ENCODE measurements at places on chromosomes 12 and 14.

DNA sequence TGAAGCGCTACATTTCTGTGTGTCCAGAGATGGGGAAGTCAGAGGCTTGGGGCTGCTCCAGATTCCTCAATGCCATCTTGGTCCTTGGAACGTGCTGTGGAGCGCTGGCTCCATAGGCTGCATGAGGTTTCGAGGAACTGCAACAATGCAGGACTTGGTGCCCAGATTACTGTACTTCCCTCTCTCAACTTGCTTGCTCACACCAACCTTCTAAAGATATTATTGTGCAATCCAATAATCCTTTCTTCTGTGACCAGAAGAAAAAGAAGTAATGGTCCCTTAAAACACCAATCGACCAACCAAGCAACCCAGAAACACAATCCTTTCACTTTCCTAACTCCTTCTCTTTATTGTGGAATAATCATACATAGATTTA, 3.7 kb downstream of the PRICKLE1 start:
- no peak for DNase-seq

DNA sequence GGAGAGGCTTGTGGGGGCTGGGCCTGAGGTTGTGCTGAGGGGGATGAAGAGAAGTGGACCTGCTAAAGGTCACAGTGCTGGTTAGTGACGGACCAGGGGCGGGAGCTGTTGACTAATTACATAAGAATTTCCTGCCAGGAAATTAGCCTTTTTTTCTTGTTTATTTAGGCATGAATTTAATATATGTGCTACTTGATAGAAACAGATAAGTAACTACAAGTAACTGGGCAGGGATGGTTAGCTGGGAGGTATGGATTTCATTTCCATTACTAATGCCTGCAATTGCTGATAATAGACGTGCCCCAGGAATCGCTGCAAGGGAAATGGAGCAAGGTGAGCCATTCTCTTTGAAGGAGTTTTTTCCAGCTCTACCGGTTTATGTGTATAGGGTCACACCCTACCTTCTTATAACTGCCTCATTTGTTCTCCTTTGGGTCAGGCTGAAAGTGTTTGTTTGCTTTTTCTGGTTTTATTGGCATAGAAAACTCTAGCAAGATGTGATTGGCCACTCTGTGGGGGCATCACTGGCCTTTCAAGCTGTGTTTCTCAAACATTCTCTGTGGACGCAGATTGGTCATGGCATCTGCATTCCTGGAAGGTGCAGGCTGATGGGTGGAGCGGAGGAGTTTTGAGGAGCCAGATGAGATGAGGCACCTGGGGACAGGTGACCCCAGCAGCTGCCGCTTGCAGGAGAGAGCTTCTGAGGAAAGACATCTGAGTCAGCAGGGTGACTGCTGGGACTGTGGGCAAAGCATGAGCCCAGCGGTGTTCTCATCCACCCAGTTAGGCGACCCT, 19.0 kb upstream of the GPRC5A start:
- DNase-seq: no peak

DNA sequence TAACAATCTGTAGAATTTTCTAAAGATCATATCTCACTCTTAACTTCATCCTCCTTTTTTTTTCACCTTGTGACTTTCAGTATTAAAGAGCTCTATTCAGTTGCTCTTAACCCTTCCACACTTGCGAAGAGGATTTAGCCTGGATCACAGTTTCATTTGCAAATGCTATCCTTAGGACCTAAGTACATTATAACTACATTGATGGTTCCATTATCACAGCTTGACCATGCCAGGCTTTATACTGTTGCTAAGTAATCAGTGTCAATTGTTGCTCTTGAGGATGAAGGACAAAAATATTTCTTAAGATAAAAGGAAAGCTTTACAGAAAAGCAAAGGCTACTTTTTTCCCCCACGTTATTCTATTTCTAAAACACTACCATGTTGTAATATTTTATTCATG, 122.2 kb downstream of the PDZRN4 start:
- no peak for DNase-seq

DNA sequence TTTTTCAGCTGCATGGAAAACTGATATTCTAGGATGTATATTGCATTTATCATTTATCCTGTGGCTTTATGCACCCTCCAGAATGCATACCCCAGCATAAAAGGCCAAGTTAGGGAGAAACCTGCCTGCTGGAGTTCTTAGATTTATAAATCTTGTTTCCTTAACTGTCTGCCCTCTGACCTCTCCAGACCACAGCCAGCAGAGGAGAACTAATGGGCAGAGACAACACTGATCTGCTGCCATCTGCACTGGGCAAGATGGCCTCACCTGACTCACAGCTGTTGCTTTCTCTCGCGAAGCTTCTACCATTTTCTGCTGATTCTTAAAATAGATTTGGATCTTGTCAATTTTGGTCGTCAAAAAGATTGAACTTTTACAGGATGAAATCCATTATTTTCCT, 65.8 kb downstream of the PPP2R5C start:
- no peak for DNase-seq

- no peak for DNase-seq
Observed at GRCh38 chr12:96047229-96048211, 12.1 kb upstream of the LTA4H start.

- DNase-seq: no peak
Observed at GRCh38 chr14:84707830-84708229, 822.1 kb upstream of the FLRT2 start.

DNA sequence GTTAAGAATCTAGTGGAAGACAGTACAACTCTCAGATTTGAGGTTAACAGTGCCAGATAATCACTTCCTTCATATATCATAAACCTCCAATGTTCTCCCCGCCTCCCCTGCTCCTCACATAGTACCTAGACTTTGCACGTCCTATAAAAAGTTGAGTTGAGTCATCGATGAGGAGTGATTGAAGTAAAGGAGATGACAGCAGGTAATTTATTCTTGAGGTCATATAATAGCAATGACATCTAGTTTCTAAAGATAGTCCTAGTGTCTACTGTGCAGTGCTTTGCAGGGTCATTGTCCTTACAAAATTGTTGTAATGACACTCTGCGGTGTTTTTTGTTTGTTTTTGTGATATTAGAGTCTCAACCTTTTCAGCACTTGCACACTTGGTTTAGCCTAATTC, 510.5 kb upstream of the LRFN5 start:
- DNase-seq: no peak

GRCh38 chr12:97397008-97397407, 65.6 kb upstream of the RMST start:
- no peak for DNase-seq

DNA sequence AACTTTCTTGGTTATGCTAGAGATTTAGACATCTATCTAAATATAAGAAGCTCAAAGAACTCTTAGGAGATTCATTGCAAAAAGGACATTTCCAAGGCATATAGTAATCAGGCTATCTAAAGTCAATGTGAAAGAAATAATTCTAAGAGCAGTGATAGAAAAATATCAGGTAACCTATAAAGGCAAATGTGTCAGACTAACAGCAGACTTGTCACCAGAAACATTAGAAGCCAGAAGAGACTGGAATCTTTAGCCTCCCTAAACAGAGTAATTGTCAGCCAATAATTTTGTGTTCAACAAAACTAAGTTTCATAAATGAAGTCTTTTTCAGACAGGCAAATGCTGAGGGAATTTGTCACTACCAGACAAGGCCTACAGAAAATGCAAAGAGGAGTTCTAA, 122.0 kb upstream of the SCAF11 start:
- DNase-seq: no peak

DNA sequence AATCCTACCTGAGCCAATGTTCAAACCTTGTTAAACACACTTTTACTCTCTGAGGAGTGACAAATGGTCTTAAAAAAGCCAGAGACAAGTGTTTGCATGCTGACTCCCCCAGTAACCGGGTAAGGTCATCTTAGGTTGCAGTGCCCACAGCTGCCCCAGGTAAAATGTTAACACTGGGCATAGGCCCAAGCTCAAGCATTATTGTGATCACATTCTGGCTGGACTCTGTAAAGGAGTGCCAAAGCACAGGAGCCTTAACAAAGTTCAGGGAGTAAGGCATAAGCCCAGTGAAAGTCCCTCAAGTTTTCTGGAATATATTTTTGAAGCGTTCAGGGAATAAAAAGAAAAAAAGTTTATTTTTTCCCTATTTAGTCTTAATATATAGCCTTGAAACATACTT, 8.6 kb downstream of the EDDM3A start:
- no peak for DNase-seq

DNA sequence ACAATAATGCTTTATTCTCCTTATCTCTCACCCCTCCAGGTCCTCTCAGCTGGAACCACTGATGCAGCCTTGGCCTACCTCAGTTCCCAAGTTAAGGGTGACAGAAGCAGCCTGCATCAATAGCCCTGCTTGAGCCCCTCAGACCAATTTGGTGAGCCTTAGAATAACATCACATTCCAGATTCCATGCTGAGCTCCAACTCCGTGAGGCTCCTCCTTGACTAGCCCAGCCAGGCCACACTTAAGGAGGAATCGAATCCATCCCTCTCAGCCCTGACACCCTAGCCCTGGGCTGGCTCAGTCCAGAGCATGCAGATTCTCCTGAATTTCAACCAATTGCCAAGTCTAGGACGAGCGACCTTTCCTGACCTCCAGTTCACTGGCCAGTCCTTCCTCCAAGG, 91.1 kb downstream of the ARMH4 start:
- DNase-seq: no peak

- DNase-seq: peak; percentile 47
Observed at GRCh38 chr14:64952598-64953309, 10.2 kb upstream of the GPX2 start.

GRCh38 chr12:57849035-57849434, 2.5 kb upstream of the CTDSP2 start:
- no peak for DNase-seq

DNA sequence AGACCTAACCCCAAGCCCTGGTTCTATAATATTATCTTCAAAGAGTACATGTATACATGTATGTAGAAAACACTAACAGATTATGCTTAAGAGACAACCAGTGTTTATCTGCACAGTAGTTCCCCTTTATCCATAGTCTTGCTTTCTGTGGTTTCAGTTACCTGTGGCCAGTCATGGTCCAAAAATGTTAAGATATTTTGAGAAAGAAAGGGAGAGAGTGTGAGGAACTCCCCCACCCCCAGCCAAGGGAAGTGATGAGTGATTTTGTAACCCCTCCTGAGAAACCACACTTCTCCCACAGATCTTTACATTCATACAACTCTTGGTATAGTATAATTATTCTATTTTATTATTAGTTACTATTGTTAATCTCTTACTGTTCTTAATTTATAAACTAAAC, 77.3 kb upstream of the CNTN1 start:
- DNase-seq: no peak

GRCh38 chr14:68305738-68306137, 486.2 kb downstream of the RAD51B start:
- no peak for DNase-seq

GRCh38 chr12:101018540-101018939, 191.5 kb downstream of the SLC5A8 start:
- DNase-seq: no peak

DNA sequence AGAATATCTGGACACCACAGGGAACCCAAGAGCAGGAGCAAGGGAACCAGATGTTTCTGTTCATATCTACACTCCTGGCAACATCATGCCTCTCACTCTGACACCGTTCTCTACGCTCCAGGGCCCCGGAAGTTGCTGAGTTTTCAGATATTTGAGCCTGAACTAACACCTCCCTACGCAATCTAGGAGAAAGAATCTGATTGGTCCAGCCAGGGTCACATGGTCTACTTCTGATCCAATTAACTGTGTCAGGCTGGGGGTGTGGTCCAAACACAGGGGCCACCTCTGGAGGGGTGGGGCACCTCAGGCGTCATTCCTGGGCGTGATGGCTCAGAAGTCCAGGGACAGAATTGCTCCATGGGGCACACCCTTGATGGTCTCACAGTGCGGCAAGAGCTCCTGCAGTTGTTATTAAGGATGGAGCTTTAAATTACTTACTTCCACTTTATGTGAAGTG, 165.5 kb downstream of the PTPN11 start:
- DNase-seq: no peak

- DNase-seq: no peak
Observed at GRCh38 chr12:27179400-27180214, 64.5 kb upstream of the STK38L start.

- no peak for DNase-seq
Observed at GRCh38 chr12:1933342-1934051, 15.0 kb upstream of the CACNA2D4 start.

DNA sequence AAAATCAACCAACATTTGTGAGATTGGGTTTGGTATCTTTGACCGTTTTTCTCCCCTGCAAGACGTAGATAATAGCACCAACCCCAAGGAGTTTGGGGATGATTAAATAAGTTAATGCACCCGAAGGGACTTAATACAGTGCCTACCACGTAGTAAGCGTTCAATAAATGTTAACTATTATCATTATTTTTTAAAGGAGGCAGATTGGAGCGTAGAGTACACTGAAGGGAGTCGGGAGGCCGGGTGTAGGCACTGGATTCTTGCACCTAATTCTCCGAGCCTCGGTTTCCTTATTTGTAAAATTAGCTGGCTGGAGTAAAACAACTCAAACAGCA, 367 bp upstream of the FRS2 start:
- no peak for DNase-seq

DNA sequence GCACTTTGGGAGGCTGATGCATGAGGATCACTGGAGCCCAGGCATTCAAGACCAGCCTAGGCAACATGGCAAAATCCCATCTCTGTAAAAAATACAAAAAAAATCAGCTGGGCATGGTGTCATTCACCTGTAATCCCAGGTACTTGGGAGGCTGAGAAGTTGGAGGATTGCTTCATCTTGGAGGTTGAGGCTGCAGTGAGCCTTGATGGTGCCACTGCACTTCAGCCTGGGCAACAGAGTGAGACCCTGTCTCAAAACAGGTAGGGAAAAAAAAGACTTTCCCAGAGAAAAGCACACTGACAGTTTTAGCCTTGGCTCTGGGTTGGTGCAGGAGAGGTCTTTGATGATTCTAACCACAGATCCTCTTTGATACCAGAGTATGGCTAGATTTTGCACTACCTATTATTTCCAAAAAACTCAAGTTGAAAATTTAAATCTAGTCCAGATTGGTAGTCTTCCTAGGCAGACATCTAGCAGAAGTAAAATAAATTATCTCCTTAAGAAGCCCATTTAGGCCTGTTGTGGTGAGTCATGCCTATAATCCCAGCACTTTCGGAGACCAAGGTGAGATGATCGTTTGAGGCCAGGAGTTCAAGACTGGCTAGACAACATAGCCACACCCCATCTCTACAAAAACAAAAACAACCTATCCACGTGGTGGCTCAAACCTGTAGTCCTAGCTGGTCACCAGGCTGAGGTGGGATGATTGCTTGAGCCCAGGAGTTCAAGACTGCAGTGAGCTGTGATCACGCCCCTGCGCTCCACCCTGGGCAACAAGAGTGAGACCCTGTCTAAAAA, 18.6 kb downstream of the LARP4 start:
- DNase-seq: no peak

GRCh38 chr12:69994724-69995173, 169.7 kb downstream of the MYRFL start:
- DNase-seq: no peak

DNA sequence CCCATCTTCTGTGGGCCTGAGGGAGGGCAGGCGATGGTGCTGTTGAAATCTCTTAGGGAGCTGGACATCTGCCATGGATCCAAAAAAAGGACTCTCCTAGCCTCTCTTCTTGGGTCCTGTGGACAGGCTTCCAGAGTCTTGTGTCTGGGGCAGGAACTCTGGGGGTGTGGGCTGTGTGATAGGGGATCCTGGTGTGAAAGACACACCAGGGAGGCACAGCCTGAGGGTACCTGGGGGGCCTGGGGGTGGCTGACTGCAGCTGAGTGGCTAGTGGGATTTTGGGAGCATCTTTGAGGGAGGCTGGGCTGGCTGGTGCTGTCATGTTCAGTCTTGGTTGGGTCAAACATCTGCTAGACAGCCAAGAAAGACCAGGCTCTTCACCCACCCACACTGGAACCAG, 1.8 kb upstream of the KRT83 start:
- DNase-seq: peak; percentile 52

Measured in activated effector memory CD4-positive, alpha-beta T cell treated with anti-CD3 and anti-CD28 coated beads, Interleukin-2, amount 50 U/mL, for 16 hours (primary cell).